ENCODE measurements at places on chromosomes 12 and 14.
A peak's percentile ranks its signal among the peaks of the same experiment; 100 is the strongest.

- peak; percentile 45 for DNase-seq
Measured at GRCh38 chr14:29926701-29927375, 809 bp downstream of the PRKD1 start.

DNA sequence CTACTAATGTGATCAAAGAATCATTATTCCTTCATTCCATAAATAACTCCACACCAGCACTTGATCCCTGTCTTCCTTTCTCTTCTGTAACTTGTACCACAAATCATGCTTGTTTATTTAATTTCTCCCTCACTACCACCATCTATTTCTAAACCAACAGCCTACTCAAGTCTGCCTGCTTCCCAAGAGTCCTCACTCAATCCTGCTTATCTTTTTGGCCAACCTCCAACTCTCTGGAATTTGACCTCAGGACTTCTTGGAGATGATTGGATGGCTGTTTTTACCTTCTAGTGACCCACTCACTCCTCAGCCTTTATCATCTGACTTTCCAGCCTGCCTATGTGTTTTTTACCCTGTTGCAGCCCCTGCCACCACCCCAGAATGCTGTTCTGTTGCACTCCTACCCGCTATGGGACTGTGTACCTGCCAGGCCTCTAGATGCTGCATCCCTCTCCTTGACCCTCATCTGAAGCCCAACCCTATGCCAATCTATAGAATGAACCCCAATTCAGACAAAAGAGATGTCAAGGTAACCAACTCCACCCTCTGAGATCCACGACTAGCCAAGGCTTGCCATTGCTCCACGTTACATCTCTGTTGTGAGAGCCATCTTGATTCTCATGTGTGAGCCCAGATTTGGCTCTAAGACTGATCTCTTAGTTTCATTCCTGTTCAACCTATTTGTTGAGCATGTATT, 150.2 kb upstream of the PLEKHG7 start:
- no peak for DNase-seq

- DNase-seq = no peak
Measured at GRCh38 chr14:92552066-92552465, 38.5 kb downstream of the RIN3 start.

DNA sequence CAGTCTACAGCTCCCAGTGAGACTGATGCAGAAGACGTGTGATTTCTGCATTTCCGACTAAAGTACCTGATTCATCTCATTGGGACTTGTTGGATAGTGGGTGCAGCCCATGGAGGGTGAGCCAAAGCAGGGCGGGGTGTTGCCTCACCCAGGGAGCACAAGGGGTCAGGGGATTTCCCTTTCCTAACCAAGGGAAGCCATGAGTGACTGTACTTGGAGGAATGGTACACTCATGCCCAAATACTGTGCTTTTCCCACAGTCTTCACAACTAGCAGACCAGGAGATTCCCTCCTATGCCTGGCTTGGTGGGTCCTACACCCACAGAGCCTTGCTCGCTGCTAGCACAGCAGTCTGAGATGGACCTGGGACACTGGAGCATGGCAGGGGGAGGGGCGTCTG, 21.0 kb upstream of the ABCC9 start:
- DNase-seq = no peak

- DNase-seq = no peak
Measured at GRCh38 chr12:99985129-99985570, 414 bp upstream of the ANKS1B start.

DNA sequence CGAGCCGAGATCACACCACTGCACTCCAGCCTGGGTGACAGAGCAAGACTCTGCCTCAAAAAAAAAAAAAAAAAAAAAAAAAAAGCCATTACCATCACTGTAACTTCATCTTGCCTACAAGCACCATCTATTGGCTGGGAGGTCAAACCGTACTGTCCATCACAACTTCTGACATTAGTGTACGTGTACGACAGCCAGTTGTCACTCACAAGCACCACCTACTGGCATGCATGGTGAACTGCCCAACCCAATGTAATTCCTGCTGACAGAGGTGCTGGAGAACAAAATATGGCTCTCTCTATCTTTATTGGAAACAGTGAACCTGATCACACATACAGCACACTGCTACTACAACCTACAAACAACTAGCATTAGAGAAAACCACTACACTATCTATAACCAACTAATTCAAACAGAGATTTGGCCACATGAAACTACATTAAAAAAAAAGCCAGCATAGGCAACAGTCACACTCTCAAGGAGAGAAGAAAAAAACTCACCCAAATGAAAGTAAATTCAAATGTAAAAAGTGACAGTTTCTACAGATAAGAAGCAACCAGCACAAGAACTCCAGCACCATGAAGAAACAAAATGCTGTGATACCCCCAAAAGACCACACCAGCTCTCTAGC, 82.3 kb downstream of the PUS7L start:
- peak; percentile 50 for DNase-seq

DNA sequence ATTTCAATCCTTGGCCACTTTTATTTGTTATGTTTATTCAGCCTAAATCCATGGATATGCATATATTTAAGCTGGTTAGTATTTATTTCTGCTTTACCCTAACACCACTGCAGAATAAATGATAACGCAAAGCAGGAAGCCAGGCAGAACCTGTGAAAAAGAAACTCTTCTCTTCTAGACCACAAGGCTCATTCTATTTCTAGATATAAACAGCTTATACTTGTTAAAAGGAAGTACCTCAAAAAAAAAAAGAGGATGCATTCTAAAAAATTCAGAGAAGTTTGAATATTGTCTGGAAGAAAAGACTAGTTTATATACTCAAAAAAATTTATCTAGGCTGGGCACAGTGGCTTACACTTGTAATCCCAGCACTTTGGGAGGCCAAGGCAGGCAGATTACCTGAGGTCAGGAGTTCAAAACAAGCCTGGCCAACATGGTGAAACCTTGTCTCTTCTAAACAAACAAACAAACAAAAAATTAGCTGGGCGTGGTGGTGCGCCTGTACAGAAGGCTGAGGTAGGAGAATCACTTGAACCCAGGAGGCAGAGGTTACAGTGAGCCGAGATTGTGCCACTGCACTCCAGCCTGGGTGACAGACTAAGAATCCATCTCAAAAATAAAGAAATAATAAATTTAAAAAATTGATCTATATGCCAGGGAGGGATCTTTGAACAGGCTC, 55.8 kb downstream of the GALNT4 start:
- DNase-seq = peak; percentile 22

DNA sequence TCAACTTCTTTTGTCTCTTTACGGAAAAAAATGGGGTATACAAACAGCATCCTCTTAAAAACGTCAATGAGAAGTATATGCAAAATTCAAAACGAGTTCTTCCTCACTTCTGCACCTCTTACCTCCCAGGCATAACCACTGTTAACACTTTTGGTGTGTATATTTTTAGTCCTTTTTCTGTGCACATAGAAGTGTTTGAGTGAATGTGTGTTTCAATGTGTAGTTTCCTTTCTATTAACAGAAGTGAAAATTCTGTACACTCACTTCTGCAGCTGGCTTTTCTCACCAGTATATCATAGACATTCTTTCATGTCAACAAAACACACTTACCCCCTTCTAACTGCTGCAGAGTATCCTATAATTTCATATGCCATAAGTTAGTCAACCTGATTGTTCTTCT, 5.4 kb downstream of the UBR7 start:
- DNase-seq = peak; percentile 64

Data from GM13977 (cell line).